A549 (cell line): ENCODE measurements at places on chromosomes 16 and 17.

GRCh38 chr16:87501117-87501516 lies 8.3 kb upstream of the ZCCHC14 start:
- DNase-seq, result no peak

DNA sequence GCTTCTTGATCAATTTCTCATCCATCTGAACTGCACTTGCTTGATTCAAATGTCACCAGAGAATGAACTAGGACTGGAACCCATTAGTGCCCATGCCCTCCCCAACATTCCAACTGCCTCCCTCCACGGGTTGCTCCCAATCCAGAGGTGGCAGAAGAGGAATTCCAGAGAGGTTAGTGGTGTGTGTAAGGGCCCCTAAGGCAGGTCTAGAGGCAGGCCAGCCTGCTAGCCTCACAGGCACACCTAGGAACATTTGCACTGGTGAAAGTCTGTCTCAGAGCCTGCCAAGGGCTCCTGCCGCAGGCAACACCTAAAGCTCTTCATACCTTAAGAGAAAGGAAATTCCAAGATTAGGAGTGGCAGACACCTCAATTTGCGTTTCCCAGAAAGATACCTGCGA lies 21.2 kb upstream of the CMTM4 start:
- DNase-seq, result no peak

DNA sequence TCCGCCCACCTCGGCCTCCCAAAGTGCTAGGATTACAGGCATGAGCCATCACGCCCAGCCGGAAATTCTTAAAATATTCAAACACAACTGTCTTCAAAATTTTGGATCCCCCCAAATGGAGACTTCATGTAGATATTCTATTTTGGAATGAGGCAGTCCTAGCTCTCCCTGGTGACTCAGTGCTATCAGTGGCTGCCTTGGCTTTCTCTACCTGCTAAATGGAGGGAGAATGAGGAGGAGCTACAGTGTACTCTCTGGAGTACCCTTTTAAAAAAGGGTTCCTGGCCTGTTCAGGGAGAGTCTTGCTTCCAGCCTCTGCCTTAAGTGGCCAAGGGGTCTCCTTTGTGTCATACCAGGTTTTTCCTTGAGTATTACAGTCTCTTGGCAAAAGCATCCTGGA lies 10.8 kb downstream of the ALKBH5 start:
- no peak for DNase-seq

DNA sequence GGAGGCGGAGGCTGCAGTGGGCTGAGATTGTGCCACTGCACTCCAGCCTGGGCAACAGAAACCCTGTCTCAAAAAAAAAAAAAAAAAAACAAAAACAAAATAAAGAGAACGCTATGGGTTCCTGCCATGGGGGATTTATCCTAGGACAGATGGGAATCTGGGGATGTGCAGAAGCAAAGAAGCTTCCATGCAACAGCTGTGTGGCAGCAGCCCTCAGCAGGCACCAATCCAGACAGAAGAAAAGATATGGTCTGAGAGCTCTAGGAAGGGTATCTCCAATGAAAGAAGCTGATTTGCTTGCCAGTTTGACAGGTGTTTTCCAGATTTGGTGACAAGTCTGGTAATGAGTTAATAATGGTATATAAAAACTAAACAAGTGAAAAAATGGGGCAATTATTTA lies 11.6 kb downstream of the MYO19 start:
- DNase-seq, result no peak

DNA sequence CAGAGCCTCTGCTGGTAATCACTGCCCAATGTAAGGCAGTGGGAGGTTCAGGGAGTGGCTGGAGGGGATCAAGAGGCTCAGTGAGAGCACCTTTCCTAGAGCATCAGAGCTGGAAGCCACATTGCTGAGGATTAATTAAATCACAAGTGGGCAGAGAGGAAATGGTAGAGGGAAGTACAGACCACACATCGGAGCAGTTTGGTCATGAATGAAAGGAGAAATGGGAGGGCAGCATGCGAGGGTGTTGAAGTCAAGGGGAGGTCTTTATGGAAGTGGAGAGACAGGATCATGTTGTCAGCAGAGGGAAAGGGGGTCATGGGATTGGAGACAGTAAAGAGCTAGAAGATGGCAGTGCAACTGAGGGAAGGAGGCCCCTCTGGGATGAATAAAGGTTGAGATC lies 2.3 kb downstream of the CCL17 start:
- no peak for DNase-seq

DNA sequence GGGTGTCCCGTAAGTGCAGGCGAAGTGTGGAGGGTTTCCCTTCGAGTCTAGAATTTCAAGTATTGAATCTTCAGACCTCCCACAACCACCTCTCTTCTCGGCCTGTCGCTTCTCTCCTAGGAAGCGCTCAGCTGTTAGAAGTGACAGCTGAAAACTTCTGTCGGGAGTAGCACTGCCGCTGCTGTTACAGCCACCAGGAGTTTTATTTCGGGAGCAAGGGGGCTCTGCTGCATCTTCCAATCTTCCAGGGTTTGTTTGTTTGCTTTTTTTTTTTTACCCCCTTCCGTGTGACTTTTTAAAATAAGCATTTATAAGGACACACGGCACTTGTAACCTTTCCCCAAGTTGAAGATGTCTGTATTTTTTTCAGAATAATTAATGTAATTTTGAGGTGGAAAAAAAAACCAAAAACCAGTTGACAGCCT lies 767 bp downstream of the RPS6KB1 start:
- no peak for DNase-seq

DNA sequence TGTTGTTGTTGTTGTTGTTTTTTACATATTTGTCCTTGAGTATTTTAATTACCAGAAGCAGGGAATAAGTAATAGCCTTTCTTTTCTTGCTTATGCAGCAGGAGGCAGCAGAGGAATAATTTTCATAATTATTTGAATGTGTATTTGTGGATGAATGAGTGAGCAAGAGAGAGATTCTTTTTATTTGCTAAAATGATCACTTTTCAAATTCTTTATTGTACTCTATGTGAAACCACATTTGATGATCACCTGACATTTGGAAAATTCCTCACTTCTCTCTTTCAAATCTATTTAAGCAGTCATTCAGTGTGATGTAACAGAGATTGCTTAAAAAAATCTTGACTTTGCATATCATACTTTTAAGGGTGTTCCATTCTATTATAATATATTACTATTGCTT lies 223.6 kb downstream of the BCAS3 start:
- DNase-seq, result no peak

GRCh38 chr17:58531661-58532554 lies 17.5 kb upstream of the MTMR4 start:
- DNase-seq, result no peak
